NCI-H1417 treated with DMSO at 0.1 percent for 48 hours (cell line): ENCODE measurements at places on chromosomes 4 and X.

DNA sequence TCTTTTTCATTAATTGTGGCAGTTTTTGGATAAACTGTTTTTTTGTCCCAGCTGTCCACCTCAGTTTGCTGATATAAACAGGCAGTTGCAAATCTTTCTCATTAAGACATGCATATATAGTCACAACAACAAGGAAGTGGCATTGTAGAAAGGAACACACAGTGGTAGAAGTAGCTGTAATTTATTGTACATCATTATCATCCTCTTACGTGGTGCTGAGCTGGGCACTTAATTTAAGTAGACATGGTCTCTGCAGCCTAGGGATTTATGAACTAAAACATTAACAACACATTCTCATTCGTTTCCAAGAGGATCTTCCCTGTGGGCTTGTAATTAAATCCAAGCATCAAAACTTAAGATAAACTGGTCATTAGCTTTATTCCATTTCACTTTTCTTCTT is 500.2 kb downstream of the INPP4B start:
- no peak for DNase-seq

DNA sequence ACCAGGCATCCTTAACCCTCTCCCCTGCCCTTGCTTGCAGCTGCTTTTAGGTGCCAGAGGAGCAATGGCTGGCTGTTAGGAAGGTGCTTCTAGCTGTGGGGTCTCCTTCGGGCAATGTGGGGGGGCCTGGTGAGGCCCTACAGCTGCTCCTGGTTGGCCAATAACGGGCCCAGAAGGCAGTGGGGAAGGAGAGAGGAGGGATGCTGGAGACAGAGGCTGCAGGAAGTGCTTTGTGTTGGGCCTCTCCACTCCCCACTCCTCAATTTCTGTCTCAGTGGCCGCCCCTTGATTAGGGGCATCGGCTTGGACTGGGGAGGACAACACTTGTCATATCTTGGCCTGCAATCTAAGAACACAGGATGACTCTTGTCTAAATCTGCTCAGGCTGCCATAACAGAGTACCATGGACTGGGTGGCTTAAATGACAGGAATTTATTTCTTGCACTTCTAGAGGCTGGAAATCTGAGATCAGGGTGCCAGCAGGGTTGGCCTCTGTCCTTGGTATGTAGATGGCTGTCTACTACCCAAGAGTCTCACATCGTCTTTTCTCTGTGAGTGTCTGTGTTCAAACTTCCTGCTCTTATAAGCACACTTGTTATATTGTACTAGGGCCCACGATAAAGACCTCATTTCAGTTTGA is 374.3 kb downstream of the MID1IP1 start:
- DNase-seq = no peak

- DNase-seq = no peak
These were observed 165.3 kb upstream of the GPC4 start for GRCh38 chrX:133580625-133581024.

DNA sequence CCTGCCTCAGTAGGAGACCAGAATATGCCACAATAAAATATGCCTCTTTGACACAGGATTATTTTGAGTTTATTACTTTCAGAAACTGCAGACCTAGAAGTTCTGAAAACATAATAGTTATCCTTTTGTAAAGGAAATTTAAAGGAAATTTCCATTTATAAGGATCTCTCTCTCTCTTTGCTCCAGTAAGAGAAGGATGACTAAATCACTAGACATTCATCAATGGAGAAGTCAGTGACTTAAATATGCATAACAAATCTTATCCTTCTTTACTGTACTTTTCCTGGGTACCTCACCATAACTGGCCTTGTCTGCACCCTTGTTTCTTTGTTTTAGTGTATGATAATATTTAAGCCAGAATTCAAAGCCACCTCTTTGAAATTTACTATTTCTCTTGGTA is 28.3 kb upstream of the OPHN1 start:
- no peak for DNase-seq

GRCh38 chrX:133444952-133445831 is 29.9 kb upstream of the GPC4 start:
- no peak for DNase-seq

DNA sequence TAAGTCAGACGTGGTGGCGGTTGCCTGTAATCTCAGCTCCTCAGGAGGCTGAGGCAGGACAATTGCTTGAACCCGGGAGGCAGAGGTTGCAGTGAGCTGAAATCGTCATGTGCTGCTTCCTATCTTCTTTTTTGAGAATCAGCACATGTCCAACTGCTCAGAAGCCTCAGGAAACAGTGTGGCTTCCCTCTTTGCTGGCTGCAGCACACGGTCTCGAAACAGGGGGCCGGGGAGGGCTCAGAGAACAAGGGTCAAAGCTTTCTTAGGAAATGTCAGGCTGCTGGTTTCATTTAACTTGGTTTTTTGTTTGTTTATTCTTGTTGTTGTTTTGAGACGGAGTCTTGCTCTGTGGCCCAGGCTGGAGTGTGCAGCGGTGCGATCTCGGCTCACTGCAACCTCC is 31.3 kb downstream of the CRLF2 start:
- DNase-seq = no peak

DNA sequence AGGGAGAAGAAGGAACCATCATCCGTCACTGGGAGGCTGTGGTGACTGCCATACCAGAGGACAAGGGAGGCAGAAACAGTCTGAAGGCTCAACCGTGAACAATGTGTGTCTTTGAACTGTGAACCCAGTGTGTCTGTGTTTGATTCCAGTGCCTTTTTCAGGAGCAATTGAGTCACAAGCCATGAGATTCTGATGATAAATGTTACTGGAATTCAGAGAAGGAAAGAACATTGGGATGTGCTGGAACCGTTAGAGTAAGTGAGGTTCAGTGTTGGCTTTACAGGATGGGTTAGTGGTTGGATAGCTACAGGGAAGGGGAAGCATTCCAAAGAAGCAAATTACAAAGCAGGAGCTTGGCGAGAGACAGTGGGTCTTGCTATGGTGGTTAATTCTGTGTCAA is 464.4 kb downstream of the TRIML1 start:
- DNase-seq = no peak

- no peak for DNase-seq
These were observed 243.4 kb downstream of the ARHGAP10 start for GRCh38 chr4:147975325-147975724.

- DNase-seq = no peak
These were observed 71.1 kb downstream of the CRMP1 start for GRCh38 chr4:5821665-5822358.

DNA sequence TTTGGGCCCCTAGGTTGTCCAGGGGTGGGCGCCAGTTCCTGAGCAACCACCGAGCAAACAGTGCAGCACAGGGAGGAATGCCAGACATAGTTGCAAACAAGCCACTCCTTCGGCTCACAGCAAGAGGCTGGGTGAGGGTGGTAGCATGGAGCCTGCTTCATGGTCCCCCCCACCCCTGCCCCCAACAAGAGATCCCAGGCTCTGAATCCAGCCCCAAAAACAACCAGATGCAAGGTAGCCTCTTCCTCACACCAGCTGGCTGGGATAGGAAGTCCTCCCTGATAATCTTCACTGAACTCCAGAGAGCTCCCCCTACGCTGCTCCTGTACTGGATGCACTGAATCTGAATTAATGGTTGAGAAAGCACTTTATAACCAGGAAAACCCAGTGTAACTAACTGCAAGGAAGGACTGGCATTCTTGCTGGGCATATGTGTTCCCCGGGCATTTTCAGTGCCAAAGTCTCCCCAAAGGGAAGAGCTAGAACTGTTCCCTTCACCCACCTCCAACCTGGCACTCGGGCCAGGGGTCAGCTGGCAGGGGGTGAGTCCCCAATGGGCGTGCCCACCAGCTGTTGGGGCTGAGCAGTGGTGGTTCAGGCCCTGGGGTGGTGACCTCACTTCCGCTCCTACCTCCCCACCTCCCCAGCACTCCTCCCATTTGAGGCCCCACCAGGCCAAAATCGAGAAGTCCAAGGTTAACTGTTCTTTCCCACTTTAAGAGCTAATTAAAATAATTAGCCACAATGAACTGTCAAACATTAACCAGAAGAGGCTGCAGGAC is 1.5 kb downstream of the ELF4 start:
- DNase-seq = no peak

GRCh38 chr4:38805530-38806145 is 1.0 kb upstream of the TLR1 start:
- DNase-seq = no peak

- DNase-seq = no peak
These were observed 336.7 kb upstream of the GNPDA2 start for GRCh38 chr4:45062935-45063545.

- DNase-seq = peak; percentile 3
These were observed 660.3 kb upstream of the PITX2 start for GRCh38 chr4:111283066-111283677.

DNA sequence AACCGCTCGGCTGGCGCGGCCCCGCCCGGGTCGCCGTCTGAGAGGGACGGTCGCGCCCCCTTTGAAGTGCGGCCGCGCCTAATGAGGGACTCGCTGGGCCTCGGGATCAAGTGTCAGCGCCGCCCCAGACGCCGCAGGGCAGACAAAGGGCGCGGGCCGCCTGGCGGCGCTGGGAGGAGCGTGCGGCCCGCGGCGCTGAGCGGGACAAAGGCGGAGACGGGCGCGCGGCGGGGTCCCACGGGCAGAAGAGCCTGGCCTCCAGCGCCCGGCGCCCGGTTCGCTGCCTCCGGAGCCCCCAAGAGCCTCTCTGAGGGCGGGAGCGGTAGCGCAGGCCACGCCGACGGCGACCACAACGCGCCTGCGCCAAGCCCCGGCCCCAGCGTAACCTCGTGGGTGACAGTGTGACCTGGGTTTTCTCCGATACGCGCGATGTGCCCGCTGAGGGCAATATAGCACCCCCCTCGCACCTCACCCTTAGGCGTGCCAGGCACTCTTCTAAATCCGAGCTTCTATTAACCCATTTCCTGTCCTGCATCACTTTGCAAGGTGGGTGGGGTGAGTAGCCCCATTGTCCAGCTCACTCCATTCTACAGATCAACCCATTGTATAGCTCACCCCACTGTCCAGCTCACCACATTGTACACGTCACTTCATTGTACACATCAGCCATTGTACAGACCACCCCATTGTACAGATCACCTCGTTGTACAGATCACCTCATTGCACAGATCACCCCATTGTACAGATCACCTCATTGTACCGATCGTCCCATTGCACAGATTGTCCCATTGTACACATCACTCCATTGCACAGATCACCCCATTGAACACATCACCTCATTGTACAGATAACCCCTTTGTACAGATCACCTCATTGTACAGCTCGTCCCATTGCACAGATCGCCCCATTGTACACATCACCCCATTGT is 33.7 kb upstream of the STX18 start:
- no peak for DNase-seq

GRCh38 chrX:72307646-72308051 is 1.9 kb upstream of the CITED1 start:
- no peak for DNase-seq

DNA sequence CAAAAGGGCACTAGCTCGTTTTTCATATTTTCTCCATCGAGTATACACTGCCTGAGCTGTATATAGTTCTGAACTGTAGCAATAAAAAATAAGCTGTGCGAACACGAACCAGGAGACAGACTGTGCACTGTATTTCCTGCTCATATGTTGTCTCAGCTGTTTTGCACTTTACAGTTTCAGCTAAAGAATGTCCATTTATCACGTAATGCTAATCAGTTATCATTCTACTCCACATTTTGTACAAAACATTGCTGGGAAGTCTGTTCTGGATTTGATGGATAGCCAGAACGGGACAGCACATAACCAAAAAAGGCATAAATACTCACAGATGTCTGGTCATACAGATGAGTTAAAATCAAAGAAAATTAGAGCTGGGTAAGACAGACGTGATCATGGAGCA is 315.5 kb upstream of the ADGRL3 start:
- DNase-seq = no peak

- DNase-seq = no peak
These were observed 268.4 kb upstream of the MAGEB18 start for GRCh38 chrX:25869761-25870160.

DNA sequence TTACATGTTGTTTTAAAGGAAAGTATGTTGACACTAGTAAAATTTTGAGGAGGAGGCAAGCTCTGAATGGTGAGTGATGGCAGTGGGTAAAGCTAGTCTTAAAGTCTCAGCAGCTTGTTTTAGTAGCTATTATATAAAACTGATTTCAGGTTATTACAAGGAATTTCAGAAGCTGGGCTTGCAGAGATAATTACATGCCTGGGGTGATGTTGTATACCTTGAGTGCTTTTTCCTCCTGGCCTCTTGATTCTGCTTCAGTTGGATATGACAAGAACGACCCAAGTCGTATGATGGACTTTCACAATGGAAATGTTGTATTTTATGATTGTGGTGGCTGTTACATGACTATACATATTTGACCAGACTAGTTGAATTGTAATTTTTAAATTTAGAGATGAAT is 175.5 kb upstream of the ADGRL3 start:
- DNase-seq = no peak

- DNase-seq = no peak
These were observed 15.5 kb upstream of the SH3D19 start for GRCh38 chr4:151340751-151341385.

DNA sequence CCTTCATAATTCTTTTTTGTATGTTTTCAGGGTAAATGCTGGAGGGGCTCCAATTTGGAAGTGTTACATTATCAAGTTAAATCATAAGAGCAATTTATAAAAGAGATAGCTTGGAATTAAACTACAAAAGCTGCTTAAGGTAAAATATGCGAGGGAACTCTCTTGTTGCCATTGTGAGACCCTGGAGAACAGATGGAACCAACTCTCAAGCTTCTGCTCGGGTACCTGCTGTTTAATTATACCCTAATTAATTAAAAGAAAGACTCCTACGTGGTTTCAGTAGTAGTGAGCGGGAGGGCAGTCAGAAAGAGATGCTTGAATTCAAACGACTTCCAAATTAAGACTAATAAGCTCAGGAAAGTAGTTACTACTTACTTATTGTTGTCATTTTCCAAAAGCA is 313.1 kb upstream of the TACR3 start:
- DNase-seq = no peak

DNA sequence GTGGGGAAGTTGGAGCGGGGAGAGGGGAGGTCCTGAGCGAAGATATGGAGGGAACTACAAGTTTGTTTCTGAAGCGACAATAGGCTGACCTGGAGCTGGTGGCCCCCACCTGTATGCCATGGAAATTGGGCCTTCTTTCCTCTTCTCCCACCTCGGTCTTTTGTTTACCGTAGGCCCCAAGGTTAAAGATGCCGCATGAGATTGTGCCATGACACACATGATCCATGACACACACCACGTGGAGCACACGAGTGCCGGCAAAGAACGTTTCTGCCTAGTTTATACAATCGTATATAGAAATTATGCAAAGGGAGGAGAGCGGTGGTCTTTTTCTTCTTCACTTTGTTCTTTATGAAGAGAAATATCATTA is 408 bp downstream of the TMEM33 start:
- DNase-seq = no peak

DNA sequence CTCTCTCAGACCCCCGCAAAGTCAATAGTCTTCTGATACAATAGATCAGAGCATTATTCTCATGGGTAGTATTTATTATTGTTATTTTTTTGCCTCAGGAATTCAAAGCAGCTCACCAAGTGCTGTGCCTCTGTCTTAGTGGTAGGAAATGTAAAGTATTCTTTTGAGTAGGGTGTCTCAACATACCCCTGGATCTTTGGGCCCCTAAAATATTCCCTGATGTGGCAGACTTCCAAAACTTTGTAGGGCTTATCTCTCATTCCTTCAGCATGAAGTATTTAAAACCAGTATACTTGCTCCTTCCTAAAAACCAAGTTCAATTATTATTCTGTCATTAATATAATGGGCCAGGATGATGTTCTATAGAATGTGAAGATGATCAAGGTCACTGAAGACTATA is 115.3 kb upstream of the ZNF827 start:
- DNase-seq = no peak

GRCh38 chr4:103010804-103011203 is 8.7 kb downstream of the SLC9B1 start:
- DNase-seq = no peak
